ENCODE measurements at places on chromosomes 7 and 10. TPM values are rescaled to one million over a fixed set of nuclear protein-coding genes. Genes with fewer than 3 reads are reported as not detected.

The GSAP gene
- 15.6 TPM for total RNA-seq

The CNPY1 gene
- total RNA-seq, result not detected

The SPACDR gene
- 4.2 TPM for total RNA-seq

The FAM221A gene
- 2.4 TPM for total RNA-seq

The TYW1B gene
- total RNA-seq, result 3.0 TPM

GRCh38 chr7:49763791-49764190 is 9.6 kb upstream of the VWC2 start:
- no peak for DNase-seq

DNA sequence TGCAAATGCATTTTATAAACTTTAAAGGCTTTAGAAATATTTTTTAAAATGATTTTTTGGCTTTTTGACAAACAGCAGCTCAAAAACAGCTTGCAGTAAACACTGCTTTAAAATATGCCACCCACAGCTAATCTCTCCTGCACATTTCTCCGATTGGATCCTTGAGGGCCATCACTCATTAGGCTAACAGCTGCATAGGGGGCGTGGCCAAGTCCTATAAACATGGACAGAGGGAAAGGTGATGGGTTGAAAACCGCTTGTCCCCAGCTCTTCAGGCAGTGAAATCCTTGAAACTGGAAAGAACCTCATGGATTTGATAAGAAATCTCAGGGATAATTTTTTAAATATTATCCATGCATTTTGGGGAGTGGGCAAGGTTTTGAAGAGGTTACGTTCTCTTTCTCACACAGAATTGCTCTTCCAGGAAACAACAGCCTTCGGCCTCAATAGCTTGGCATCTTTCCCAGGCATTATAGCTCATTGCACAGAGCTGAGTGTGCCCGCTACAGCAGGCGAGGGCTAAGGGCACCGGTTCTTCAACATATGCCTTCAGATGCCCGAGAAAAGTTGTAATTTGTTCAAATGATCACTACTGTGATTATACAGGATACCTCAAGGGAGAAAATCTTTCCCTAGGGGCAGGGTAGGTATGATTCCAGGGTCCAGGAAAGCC is 1.7 kb downstream of the PLEKHS1 start:
- no peak for DNase-seq

DNA sequence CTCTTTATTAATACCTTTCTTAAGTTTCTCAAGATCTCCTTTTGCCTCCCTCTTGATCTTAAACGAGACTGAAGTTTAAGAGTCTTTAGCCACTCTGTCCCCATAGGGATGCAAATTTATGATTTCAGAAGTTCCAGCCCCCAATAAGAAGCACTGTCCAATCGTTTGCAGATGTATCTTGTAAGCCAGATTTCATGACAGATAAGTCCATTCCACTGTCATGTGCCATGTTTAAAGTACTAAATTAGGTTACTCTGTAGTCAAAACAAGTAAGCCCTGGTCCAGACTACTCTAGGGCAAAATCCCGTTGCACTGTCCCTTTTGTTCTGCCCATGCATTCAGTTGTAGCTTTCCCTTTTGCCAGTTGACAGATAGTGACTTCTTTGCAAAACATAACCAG is 157.2 kb upstream of the KAT6B start:
- no peak for DNase-seq

DNA sequence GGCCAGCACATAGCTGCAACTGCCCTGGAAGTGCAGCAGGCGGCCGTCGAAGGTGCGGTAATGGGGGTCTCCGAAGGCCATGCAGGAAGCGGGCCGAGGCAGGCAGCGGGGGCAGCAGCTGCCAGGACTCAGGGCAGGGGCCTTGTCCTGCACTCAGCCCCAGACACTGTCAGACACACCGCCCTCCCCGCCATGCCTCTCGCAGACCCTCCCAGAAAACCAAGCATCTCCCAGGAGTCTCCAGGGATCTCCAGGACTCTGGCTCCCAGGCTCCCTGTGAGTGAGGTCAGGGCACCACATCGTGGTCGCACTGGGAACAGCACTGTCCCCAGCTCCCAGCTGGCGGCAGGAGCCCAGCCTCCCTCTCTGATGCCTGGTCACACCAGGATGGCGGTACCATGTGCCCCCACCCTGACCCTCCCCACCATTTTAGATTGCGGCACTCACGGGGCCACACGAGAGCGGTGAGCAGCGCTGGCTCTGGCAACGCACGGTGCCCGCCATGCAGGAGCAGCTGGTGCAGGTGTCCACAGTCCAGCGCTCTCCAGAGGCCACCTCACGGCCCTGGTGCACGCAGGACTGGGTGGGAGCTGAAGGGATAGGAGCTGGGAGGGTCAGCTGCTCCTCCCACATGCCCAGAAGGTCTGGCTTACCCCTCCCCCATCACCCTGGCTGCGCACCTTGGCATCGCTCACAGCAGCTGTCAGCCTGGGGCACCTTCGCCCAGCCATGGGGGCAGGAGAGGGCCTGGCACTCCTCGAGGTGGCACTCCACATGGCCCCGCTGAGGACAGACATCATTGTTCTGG is 17.5 kb downstream of the ATP6V1F start:
- DNase-seq, result peak; percentile 69
